ENCODE measurements at places on chromosomes 2 and 18. TPM values are rescaled to one million over a fixed set of nuclear protein-coding genes. Genes with fewer than 3 reads are reported as not detected.
A peak's percentile ranks its signal among the peaks of the same experiment; 100 is the strongest.

Gene ATOH8
- polyA plus RNA-seq = 2.0 TPM

Gene COL4A3
- polyA plus RNA-seq = not detected

Gene PAIP2B
- 0.17 TPM for polyA plus RNA-seq

Gene UGT1A5
- polyA plus RNA-seq = not detected

Gene CD8B2
- not detected for polyA plus RNA-seq

Gene TMEM37
- not detected for polyA plus RNA-seq

Gene HAT1
- polyA plus RNA-seq = 62.8 TPM

Gene SULT1C4
- not detected for polyA plus RNA-seq

Gene GLB1L
- 4.0 TPM for polyA plus RNA-seq

Gene ERBB4
- polyA plus RNA-seq = not detected

Gene RAPGEF4
- not detected for polyA plus RNA-seq

DNA sequence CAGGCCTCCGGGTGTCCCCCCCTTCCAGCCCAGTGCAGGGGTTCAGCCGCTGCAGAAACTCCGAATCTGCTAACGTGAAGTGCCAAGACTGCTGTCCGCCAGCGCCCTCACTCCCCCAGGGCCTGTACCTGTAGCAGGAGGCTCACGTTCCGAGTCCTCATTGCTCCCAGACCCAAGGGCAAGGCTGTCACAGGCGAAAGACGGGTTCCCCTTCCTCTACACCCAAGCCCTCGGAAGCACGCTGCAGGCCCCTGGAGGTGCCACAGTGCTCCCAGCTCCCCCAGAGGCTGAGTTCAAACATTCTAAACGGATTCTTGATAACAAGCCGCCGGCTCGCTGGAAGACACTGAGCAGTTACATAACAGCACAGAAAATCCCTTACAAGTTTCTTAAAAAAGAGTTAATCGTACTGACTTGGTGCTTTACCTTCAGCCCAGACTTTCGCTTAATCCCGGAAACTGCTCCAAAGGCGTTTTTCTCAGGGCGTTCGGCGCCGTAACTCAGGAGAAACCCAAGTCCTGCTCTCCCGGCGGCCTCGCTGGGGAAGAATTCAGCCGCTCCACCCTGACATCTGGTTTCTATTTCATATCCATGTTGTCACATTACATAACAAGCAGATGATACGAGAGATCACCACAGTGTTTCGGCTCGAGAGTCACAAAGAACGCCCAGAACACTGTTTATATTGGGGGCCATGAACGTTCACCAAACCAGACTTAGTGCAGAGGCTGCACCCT, 92.0 kb downstream of the HDAC4 start:
- H3K27ac ChIP-seq = peak overlapping the region; percentile 68
- peaks cover 51% of the 10 kb centered on the region for H3K4me1 ChIP-seq
- H3K4me3 ChIP-seq = peak overlapping the region; percentile 67
- DNase-seq = peak; percentile 6
- H3K36me3 ChIP-seq = peaks cover 11% of the 10 kb centered on the region

- no peaks in the 10 kb centered on the region for H3K36me3 ChIP-seq
- DNase-seq = no peak
- H3K27me3 ChIP-seq = no peaks in the 10 kb centered on the region
- H3K4me1 ChIP-seq = no peaks in the 10 kb centered on the region
- H3K27ac ChIP-seq = no peak overlapping the region
Measured at GRCh38 chr2:29831560-29831959, 89.8 kb downstream of the ALK start.

- H3K27me3 ChIP-seq = no peaks in the 10 kb centered on the region
- H3K4me3 ChIP-seq = no peak overlapping the region
- DNase-seq = no peak
- no peaks in the 10 kb centered on the region for H3K4me1 ChIP-seq
Measured at GRCh38 chr2:213932-214693, 49.7 kb downstream of the SH3YL1 start.

DNA sequence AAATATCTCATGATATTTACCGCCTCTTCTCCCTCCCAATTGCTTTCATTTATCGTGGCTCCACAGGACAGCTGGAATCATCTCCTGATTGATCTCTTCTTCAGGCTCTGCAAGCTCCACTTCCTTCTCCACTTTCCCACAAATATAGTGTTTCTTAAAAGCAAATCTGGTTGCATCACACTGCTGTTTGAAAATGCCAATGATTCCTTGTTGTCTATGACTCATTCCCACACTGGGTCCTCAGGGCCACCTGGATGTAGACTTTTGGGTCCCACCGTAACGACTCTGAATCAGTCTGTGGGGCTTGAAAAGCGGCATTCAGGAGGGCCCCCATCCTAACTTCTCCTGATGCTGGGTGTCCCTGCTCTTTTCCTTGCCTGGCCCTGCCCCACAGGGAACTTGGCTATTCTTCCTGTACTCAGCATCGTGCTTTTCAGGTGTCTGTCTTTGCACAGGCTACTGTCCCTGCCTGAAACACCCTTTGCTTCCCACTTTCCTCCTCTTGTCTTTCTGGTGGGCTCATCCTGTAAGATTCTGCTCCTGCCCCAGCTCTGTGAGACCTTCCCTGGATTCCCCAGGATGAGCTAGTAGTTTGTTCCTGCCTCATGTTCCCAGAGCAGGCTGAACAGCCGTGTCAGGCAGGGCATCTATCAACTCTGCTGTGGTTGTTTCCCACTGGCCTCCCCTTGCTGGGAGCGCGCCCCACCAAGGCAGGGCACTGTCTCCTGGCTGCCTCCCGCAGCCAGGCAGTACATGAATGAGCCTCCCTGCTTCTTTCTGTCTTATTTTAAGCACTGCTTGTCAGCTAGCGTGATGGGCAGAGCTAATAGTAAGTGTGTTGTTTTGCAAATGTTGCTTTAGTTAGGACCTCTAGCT, 111.9 kb downstream of the KCTD1 start:
- H3K27me3 ChIP-seq = no peaks in the 10 kb centered on the region
- H3K36me3 ChIP-seq = no peaks in the 10 kb centered on the region
- no peak overlapping the region for H3K4me3 ChIP-seq

DNA sequence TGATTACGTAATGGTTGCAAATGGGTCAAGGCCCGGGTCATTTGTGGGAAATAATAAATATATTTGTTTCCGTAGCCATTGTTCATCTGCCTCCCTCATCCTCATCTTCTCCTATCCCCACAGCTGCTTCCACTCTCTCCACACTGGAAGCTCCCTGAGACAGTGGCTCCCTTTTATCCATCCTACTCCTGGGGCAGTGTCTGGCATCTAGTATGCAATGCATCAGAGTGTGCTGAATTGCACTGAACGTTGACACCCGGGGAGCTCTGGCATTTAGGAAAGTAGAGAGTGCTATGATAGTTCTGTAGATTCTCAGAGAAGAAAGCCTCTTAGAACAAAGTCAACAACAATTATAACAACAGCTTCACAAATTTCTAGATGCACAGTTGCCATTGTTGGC, 45.5 kb upstream of the NAB1 start:
- no peaks in the 10 kb centered on the region for H3K4me1 ChIP-seq
- no peaks in the 10 kb centered on the region for H3K36me3 ChIP-seq
- no peak overlapping the region for H3K4me3 ChIP-seq
- H3K27me3 ChIP-seq = no peaks in the 10 kb centered on the region
- no peak overlapping the region for H3K27ac ChIP-seq

DNA sequence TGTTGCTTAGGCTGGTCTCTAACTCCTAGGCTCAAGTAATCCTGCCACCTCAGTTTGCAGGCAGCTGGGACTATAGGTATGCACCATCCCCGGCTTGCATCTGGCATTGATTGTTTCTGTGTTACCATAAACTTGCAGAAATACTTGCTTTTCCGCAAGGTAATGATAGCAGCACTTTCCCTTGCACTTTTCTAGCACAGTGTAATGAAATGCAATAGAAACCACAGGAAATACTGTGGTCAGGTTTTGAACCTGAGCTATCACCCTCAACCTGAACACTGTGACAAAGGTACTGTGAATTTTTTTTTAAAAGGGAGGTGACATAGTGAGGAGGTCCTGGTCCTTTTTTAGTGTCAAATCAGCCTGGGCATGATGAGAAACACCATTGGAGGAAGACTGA, 38.3 kb downstream of the DHRS9 start:
- no peak for DNase-seq
- no peaks in the 10 kb centered on the region for H3K27me3 ChIP-seq
- H3K36me3 ChIP-seq = no peaks in the 10 kb centered on the region
- H3K4me1 ChIP-seq = peaks cover 65% of the 10 kb centered on the region
- no peak overlapping the region for H3K4me3 ChIP-seq

GRCh38 chr2:10157293-10157692, 34.8 kb downstream of the RRM2 start:
- H3K27ac ChIP-seq = no peak overlapping the region
- H3K27me3 ChIP-seq = no peaks in the 10 kb centered on the region
- peaks cover 79% of the 10 kb centered on the region for H3K36me3 ChIP-seq
- no peak overlapping the region for H3K4me3 ChIP-seq

- H3K4me3 ChIP-seq = no peak overlapping the region
- H3K27me3 ChIP-seq = no peaks in the 10 kb centered on the region
- H3K4me1 ChIP-seq = no peaks in the 10 kb centered on the region
- peaks cover 39% of the 10 kb centered on the region for H3K36me3 ChIP-seq
- H3K27ac ChIP-seq = no peak overlapping the region
- DNase-seq = no peak
Measured at GRCh38 chr18:21064347-21064746, 47.3 kb downstream of the ROCK1 start.

GRCh38 chr2:121140734-121141133, 144.3 kb downstream of the TFCP2L1 start:
- no peak overlapping the region for H3K27ac ChIP-seq
- no peaks in the 10 kb centered on the region for H3K4me1 ChIP-seq
- H3K36me3 ChIP-seq = no peaks in the 10 kb centered on the region
- no peak overlapping the region for H3K4me3 ChIP-seq

DNA sequence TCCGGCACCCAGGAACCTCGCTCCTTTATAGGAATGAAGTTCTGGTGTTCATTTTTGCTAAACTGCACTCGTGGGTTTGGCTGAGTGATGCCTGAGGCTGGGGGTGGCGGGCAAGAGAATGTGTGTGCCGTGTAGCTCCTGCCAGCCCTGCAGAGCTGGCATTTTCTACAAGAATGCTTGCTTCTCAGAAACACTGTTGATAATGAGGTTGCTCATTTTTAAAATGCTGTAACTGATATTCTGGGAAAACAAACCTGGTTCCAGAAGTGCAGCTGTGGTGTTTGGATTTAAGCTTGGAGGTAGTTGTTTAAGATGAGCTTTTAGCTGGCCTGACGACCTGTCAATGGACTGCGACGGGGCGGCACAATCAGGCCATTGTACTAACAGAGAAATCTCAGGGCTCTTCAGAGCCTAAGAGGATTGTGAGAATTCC, 511.9 kb upstream of the TNP1 start:
- H3K4me1 ChIP-seq = no peaks in the 10 kb centered on the region
- H3K27me3 ChIP-seq = no peaks in the 10 kb centered on the region
- H3K4me3 ChIP-seq = no peak overlapping the region
- DNase-seq = no peak
- no peaks in the 10 kb centered on the region for H3K36me3 ChIP-seq

- no peak overlapping the region for H3K27ac ChIP-seq
- H3K4me3 ChIP-seq = no peak overlapping the region
- no peaks in the 10 kb centered on the region for H3K27me3 ChIP-seq
Measured at GRCh38 chr18:2540575-2540974, 30.7 kb downstream of the METTL4 start.

- H3K27me3 ChIP-seq = no peaks in the 10 kb centered on the region
- no peak for DNase-seq
- H3K27ac ChIP-seq = peak overlapping the region; percentile 87
Measured at GRCh38 chr2:16649353-16650286, 16.0 kb downstream of the CYRIA start.

DNA sequence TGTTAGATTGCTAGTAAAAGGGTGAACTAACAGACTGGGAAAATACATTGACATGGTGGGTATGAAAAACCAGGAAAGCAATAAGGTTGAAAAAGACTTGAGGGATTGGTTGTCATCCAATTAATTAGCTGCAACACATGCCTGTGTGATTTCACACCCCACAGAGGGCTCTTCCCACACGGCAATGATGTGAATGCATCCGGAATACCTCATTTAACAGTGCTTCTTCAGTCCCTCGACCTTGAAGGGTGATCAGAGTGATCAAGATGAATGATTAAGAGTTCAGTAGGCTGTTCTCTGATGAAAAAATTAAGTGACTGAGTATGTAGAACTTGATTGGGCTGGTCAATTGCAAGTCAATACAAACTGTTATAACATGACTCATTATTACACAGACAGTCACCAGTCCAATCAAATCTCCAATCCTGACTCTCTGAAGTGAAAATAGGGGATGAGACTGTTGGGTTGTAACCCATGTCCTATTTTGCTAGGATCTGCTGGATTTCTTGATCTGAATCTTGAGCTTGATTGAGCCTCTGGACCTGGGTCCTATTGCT, 924.9 kb upstream of the FAM98A start:
- no peak for DNase-seq
- H3K36me3 ChIP-seq = no peaks in the 10 kb centered on the region

DNA sequence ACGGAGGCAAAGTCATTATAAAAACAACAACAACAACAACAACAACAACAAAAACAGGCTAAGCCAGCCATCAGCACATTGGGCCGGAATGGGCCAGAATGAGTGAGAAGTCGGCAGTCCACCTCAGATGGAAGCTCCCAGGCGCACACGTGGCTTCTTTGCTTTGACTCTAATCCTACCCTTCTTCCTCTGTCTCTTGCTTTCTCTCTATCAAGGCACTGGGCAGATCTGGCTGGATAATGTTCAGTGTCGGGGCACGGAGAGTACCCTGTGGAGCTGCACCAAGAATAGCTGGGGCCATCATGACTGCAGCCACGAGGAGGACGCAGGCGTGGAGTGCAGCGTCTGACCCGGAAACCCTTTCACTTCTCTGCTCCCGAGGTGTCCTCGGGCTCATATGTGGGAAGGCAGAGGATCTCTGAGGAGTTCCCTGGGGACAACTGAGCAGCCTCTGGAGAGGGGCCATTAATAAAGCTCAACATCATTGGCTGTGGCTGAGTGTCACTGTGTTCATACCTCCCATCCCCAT, 52.2 kb downstream of the MARCO start:
- H3K4me3 ChIP-seq = no peak overlapping the region
- H3K4me1 ChIP-seq = peaks cover 12% of the 10 kb centered on the region
- DNase-seq = no peak
- peaks cover 3% of the 10 kb centered on the region for H3K27me3 ChIP-seq
- no peak overlapping the region for H3K27ac ChIP-seq

DNA sequence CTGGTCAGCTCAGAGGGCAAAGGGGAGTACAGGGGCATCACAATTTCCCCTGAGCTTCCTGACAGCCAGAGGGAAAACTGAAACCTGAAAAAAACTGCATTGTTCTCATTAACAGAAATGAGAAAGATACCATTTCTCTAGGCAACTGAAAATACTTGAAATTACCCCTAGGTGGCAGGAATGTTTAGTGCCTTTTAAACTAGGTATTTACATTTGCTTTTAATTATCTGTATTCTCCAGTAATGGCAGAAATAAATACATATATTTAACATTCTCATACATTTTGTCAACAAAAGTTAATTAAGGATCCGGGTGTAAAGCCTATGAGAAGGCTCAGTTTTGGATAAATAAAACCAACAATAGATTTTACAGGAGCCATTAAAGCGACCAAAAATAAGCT, 34.5 kb downstream of the RPL31 start:
- no peak overlapping the region for H3K4me3 ChIP-seq
- H3K36me3 ChIP-seq = peaks cover 43% of the 10 kb centered on the region
- H3K4me1 ChIP-seq = peaks cover 35% of the 10 kb centered on the region
- H3K27ac ChIP-seq = no peak overlapping the region
- no peaks in the 10 kb centered on the region for H3K27me3 ChIP-seq

GRCh38 chr2:135945526-135945925, 39.9 kb downstream of the DARS1 start:
- H3K4me1 ChIP-seq = no peaks in the 10 kb centered on the region
- H3K4me3 ChIP-seq = no peak overlapping the region
- no peak for DNase-seq
- no peak overlapping the region for H3K27ac ChIP-seq

Measured in CD14-positive monocyte (primary cell).